Stimulated activated CD4-positive, alpha-beta T cell treated with anti-CD3 and anti-CD28 coated beads, Interleukin-1b, Interleukin-23, amount 100 ng/mL, for 1 hour (primary cell): ENCODE measurements at places on chromosomes 13 and 19.

- DNase-seq, result no peak
Measured at GRCh38 chr13:30859326-30859725, 46.7 kb upstream of the MEDAG start.

- no peak for DNase-seq
Measured at GRCh38 chr13:44523146-44524015, 52.7 kb downstream of the TSC22D1 start.

- DNase-seq, result no peak
Measured at GRCh38 chr13:103044056-103044455, 22.2 kb downstream of the SLC10A2 start.

DNA sequence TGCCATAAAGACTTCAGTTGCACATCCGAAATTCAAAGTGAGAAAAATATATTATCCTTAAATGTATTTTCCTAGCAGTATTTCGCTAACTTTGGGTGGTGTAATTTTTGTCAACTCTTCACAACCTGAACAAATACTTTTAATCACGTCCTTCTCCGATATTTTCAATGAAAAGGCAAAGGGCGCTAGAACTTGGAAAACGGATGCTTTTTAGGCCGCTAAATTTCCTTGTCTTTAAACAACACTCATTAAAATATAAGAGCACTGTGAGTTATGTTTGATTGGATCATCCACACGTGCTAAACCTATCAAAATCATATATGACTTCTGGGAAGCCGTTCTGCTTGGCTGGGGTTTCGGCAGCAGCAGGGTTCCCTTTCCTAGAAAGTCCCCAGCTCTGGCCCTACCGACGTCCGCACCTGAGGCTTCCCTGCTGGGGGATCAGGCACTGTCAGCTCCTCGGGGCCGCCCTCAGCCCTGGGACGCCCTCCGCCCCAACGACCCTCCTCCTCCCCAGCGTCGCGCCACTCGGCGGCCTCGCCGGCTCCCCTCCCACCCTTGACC lies 462 bp upstream of the MPHOSPH8 start:
- DNase-seq, result no peak

GRCh38 chr13:50467156-50468110 lies 376.1 kb downstream of the DLEU7 start:
- no peak for DNase-seq

DNA sequence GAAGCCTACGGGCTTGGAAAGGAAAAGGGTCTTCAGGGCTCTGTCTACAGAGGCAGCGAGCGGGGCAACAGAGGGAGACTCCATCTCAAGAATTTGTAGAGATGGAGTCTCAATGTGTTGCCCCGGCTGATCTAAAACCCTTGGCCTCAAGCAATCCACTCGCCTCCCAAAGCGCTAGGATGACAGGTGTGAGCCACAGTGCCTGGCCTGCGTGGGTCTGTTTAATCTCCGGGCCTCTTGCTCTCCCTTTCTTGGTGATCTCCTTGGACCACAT lies 8.1 kb downstream of the RPS9 start:
- no peak for DNase-seq

- no peak for DNase-seq
Measured at GRCh38 chr13:49020940-49021553, 45.3 kb downstream of the FNDC3A start.

DNA sequence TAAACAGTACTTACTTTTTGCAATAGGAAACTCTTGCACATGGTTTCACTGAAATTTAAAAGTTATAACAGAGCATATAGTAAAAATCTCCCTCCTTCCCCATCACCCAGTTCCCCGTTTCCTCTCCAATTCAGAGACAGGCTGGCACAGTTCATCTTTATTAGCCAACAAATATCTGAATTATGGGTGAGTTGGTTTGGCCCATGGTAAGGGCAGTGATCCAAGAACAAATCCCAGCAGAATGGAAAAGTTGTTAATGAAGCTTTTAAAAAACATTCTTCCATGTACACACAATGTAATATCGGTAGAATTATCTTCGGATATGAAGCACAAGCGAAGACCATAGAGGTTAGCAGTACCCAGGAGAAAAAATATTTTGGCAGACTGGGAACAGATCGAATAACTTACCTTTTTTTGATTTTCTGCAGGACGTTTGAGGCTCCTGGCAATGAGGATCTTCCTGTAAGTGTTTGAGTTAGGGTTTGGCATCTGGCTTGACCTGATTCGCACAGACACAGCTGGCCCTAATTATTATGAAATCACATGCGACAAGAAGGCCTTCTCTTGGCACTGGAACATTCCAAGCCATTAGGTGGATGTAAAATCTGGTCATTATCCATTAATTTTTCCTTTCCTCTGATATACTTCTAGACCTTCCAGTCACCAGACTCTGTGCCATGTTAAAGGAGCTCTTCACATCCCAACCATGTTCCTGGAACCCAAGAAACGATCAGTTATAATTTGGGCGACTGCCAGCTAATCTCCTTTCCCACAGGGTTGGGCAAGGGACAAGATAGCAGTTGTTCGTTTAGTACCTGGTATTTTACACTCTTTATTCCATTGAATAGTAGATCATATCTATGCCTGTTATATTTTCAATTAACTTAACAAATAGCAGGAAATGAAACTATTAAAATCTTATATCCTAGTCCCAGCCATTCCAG lies 139.4 kb upstream of the TSC22D1 start:
- no peak for DNase-seq

GRCh38 chr13:51270623-51271415 lies 48.6 kb downstream of the FAM124A start:
- DNase-seq, result no peak

- DNase-seq, result no peak
Measured at GRCh38 chr13:32125751-32126150, 94.2 kb downstream of the FRY start.

DNA sequence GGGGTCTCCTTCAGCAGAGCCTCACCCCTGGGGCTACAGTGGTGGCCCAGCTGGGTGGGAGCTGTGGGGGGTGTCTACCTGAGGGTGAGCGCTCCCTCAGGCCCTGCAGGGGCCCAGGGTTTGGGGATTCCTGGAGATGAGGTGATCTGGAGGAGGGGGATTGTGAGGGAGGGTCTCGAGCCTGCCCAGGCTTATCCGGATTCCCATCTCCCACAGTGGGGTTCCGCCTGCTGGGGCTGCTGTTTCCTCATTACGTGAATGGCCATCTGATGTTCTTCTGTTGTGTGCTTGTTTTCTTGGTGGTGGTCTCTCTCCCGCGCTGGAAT lies 4.4 kb downstream of the PPP1R37 start:
- no peak for DNase-seq

DNA sequence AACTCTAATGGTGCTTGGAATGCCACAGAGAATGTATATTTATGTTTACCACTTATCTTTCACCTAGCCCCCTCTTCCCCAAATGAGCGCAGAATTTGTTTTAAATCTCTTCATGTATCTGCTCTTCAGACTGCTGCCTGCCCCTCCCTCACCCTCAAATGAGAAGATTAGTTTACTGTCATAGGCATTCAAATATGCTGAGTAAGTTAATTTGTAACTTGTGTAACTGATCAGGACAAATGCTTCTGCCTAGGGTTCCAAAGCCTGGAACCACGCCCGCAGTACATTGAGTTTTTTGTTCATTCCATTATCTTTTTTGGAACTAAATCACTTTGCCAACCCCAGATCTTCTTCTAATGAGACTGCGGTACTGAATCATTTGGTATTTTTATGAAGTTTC lies 74.5 kb downstream of the ATP8A2 start:
- DNase-seq, result no peak

GRCh38 chr19:18666317-18666716 lies 17.2 kb upstream of the CRTC1 start:
- no peak for DNase-seq

DNA sequence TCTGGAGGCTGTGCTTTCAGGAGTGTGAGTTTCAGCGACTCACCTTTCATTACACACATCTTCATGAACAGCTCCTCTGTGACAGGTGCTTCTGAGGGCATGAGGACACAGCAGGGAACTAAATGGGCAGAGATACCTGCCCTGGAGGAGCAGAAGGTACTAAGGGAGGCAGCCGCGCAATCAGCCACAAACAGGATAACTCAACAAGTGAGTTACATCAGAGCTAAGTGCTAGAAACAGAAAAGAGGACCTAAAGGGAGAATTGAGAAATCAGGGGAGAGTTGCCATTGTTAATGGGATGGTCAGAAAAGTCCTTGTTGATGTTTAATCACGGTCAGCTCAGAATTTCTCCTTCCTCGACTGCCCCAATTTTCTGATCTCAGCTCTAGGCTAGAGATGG lies 42.5 kb downstream of the SYDE1 start:
- DNase-seq, result no peak

GRCh38 chr13:99037756-99038155 lies 59.9 kb upstream of the DOCK9 start:
- DNase-seq, result no peak

DNA sequence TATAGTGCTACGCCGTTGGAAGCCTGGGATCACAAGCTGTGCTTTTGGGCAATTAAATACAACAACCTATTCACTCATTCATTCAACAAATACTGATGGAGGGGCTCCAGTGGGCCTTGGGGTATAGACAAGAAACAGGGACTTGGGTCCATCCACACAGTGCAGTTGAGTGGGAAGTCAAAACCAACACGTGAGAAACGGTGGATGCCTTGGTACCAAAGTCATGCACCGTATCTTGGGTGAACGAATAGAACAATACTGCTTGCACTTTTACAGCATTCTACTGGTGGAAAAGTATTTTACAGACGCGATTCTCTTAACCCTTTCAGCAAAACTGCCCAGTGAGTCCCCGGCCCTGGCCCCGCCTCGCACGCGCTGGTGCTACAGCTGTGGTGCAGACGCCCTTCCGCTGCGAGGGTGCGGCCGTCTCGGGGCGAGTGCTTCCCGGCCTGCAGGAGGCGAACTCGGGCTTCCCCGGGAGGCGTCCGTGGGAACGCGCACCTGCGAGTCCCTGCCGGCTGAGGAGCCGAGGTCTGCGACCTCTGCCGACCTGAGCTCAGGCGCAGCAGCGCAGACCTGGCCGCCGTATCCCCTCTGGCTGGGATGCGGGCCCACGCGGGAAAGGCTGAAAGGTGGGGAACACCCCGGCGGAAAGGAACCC lies 8.3 kb downstream of the TNFRSF19 start:
- DNase-seq, result peak; percentile 23

GRCh38 chr19:18174983-18175382 lies 1.4 kb downstream of the IFI30 start:
- no peak for DNase-seq

- DNase-seq, result no peak
Measured at GRCh38 chr19:1672038-1672768, 19.8 kb upstream of the TCF3 start.

DNA sequence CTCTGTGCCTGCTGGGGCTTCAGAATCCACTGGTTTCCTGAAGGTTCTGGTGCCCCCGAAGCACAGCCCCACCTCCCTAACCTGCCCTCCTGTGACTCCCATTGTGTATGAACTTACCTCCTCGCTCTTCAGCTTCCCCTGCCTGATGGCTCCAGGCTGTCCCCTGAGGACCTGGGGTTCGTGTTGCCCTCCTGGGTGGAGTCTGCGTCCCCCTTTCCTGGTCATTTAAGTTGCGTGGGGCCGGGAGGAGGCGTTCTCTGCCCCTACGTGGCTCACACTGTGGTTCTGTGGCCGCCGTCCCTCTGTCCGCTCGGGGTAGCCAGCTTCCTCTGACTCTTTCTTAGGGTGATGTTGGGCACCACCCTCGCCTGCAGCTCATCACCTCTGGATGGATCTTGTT lies 13.9 kb downstream of the TFDP1 start:
- no peak for DNase-seq
